Prostate gland (tissue), 2 donors: ENCODE measurements at places on chromosomes 4 and X. TPM values are rescaled to one million over a fixed set of nuclear protein-coding genes. Genes with fewer than 3 reads are reported as not detected.

The SHROOM4 gene
- total RNA-seq: 6.1 TPM

The PCGF3 gene
- 135 TPM for total RNA-seq

The NEUROG2 gene
- not detected for total RNA-seq

The MAGED4 gene
- 0.73 TPM for total RNA-seq

The USP51 gene
- total RNA-seq: 1.0 TPM

The SERTM2 gene
- 10.7 TPM for total RNA-seq
